LHCN-M2 (cell line): ENCODE measurements at places on chromosomes 2 and 18.

DNA sequence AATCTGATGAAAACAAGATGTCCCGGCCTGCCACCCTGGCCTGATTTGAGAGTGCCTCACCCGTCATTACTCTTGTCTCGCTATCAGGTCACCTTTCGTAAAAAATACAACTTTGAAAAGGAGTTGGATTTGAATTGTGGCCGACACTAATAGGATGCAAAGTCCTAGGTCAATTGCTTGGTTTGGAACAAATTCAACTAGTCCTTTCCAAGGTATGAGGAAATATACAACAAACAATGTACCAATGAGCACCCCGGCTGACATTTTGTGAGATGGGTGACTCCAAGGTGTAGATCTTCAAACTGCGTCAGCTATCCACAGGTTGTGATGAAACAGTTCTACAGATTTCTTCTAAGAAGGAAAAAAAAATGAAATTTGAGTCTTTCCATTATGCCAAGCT, 77.8 kb downstream of the BCL2 start:
- DNase-seq, result no peak

- peak; percentile 37 for DNase-seq
Measured at GRCh38 chr2:98479959-98480524, 35.4 kb downstream of the INPP4A start.

DNA sequence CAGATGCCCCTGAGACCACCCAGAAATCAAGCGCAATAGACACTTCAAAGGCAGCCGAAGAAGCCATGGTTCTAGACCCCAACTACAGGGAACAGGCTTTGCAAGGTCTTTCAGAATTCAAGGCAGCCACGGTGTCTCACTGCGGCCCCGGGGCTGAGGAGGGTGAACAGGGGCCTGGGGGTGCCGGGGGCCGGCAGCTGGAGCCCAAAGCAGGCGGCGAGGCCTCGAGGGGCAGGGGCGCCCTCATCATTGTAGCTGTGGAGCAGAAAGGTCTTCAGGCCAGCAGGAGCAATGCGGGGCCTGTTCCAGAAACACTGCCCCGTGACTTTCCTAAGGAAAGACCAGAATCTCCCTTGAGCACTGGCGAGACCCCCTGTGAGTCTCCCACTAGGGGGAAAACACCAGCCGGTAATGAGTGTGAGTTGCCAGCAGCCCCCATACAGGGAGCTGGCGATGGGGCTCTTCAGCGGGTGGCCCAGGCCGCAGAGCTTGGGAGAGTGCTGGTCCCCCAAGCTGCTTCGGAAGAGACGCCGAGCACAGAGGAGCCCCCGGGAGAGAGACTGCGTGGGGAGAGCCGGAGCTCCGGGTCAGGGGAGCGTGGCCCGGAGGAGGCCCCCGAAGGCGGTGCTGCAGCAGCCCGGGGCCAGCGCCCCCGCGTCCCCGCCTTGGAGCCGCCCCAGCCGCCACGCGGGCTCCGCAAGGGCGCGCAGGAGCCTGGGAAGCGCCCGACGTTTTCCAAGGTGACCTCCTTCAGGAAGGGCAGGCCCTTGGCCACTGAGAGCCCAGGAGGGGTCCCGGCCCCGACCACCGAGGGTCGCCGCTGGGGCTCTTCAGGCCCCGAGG, 79.1 kb downstream of the ARHGEF4 start:
- no peak for DNase-seq

- no peak for DNase-seq
Measured at GRCh38 chr2:4693266-4693665, 989.9 kb downstream of the DCDC2C start.

DNA sequence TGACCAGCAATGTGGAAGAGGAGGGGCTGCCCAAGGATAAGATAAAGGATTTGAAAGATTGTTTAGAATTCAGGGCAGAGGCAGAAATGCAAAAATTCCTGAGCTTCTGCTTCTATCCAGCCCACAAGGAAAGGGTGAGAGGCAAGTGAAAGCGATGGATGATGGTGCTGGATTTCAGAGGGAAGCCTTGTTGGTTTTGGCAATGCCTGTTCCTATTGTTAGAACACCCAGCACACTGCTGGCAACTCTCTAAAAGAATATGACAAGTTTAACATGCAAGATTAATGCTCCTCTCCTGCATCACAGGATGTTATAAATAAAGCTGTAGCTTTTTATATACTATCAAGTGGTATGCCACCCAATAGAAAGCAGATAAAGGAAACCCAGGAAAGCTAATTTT, 92.6 kb downstream of the ZNF385B start:
- DNase-seq, result peak; percentile 23

- DNase-seq, result no peak
Measured at GRCh38 chr2:209512971-209513370, 89.1 kb downstream of the MAP2 start.

GRCh38 chr2:205730701-205731582, 48.6 kb downstream of the NRP2 start:
- no peak for DNase-seq
